NCI-H345 (cell line): ENCODE measurements at places on chromosomes 4 and X.

GRCh38 chrX:24396931-24397279 lies 36.5 kb downstream of the SUPT20HL1 start:
- DNase-seq = no peak

GRCh38 chr4:118338981-118339765 lies 13.6 kb downstream of the PRSS12 start:
- DNase-seq = no peak

- no peak for DNase-seq
Measured at GRCh38 chrX:41313419-41313818, 20.5 kb upstream of the DDX3X start.

DNA sequence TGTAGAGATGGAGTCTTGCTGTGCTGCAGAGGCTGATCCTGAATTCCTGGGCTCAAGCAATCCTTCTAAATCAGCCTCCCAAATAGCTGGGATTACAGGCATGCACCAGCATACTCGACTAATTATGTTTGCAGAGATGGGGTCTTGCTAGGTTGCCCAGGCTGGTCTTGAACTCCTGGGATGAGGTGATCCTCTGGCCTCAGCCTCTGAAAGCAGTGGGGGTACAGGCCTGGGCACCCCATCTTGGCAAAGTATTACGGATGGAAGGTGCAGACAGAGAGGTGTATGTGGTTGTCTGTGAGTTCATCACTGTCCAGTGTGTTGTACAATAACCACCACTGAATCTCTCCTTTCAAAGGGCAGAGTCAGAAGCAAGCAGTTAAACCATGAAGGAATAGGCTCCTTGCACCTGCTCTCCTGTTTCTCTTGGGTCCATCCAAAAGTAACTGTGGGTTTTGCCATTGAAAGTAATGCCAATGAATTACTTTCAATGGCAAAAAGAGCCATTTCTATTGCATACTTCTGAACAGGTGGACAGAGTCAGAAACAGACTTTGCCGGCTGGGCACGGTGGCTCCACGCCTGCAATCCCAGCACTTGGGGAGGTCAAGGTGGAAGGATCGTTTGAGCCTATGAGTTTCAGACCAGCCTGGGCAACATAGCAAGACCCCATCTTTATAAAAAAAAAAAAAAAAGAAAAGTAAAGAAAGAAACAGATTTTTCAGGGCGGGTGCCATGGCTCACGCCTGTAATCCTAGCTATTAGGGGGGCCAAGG lies 7.0 kb upstream of the AKAP17A start:
- no peak for DNase-seq

- DNase-seq = no peak
Measured at GRCh38 chr4:183164963-183165362, 65.9 kb downstream of the WWC2 start.

- DNase-seq = no peak
Measured at GRCh38 chr4:148946271-148946670, 504.1 kb upstream of the NR3C2 start.

DNA sequence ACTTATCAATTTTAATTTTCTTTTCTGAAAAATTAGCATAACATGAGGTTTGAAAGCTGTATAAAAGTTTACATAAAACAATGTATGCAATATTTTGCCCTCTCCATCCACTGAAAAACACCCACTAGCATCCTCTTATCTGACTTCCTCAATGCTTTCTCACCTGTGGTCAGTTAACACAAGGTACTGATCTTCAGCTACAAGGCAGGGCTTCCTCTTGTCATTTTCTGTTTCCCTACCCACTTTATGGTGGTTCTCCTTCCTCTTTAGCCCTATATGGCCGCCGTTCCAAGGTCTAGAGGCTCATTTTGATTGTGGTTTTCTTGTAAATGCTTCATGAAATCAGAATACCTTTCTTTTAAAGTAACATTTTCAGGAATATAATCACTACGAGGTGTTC lies 618.6 kb upstream of the CPEB2 start:
- DNase-seq = no peak

- no peak for DNase-seq
Measured at GRCh38 chrX:101407167-101407747, 468 bp downstream of the GLA start.

- DNase-seq = no peak
Measured at GRCh38 chr4:54942721-54943120, 182.7 kb downstream of the KDR start.

DNA sequence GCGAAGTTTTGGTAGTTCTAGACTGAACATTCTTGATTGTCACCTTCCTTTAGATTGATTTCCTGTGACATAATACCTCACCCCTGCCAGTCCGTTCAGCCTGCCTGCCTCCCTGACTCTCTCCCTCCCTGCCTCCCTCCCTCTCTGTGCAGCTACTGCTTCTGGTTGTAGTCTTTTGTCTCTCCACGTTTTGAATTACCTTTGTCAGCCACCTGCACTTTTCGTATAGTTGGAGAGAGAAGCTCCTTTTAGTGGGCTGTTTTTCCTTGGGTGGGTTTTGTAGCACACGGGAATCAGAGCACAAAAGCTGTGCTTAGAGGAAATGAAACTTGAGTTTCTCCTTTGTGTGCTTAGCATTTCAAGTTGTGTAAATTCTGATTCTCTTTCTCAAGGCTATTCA lies 32.6 kb upstream of the MSMO1 start:
- DNase-seq = no peak

GRCh38 chr4:57083090-57083489 lies 27.1 kb downstream of the IGFBP7 start:
- no peak for DNase-seq

DNA sequence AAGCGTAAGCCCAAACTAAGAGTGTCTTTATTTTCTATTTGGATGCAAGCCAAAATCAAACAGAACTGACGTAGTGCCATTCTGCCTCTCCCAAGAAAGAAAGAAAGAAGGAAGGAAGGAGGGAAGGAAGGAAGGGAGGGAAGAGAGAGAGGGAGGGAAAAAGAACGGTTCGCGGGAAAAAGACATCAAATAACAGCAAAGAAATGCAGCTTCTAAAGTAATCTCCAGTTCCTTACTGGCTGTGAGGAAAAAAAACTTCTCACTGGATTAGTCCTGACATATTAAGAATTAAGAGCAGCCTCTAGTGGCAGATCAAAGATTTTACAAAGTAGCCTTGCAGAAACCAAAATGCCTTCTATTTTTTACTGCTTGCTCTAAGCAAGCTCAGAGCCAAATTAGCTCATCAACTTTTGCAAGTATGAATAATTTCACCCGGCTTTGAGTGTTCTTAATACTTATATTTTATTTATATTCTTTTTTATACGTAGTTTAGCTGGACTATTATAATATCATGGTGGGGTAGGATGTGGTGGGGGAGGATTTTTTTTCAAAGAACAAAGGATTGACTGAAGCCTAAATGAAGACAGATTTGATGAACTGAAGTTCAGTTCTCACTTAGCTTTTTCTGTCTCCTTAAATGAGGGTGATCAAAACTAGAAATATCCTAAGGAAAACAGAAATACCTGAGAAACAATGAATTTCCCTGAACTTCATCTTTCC lies 36.6 kb downstream of the PITX2 start:
- no peak for DNase-seq

DNA sequence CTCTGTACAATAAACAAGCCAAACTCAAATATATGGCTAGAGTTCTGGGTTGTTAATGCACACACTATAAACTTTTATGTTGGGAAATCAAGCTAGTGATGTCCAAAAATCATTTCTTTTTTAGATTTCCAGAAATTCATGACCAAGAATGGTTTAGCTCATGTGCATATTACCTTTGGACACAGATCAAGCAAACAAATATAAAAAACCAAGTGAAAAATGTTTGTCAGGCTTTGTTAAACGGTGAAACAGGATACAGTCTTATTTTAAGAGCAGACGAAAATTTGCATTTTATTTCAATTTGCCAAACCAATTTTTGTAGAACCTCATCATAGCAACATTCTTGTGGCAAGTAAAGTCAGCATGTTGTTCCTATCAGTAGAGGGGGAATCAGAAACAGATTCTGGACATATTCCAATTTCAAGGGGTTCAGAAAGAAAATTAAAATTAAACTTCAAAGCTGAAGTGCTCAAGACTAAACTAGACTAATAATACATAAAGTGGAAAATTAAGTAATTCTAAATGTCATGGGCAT lies 413.6 kb downstream of the TRIML1 start:
- no peak for DNase-seq
